Dermis blood vessel endothelial cell (primary cell): ENCODE measurements at places on chromosomes 2 and 18. TPM values are rescaled to one million over a fixed set of nuclear protein-coding genes. Genes with fewer than 3 reads are reported as not detected.

CIB4 gene
- total RNA-seq = not detected in 2 replicates

KLHL41 gene
- total RNA-seq = 0.09 and 0.34 TPM in 2 replicates

RSAD2 gene
- total RNA-seq = 0.28 and 1.2 TPM in 2 replicates

GRCh38 chr2:143440411-143441012, 311.3 kb downstream of the ARHGAP15 start:
- DNase-seq = no peak

DNA sequence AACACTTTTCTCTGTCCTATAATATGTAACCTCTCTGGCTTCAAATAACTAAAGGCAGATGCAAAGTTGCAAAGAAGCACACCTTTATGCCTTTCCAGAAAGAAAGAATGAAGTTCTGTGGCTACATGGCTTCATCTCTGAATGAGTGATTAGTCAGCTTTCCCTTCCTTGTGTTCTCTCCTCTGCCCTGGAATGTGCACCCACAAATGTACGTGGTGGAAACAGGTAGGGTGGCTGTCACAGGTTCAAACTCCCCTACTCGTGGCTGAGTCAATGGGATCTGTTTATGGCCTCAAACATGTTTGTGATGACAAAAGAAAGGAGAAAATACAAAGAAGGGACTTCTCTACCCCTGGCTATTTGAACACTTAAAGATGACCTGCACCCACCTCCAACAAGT, 55.5 kb upstream of the ACVR2A start:
- no peak for DNase-seq

- DNase-seq = no peak
These were observed 22.1 kb downstream of the EHD3 start for GRCh38 chr2:31255911-31256571.

GRCh38 chr2:119826370-119826961, 66.7 kb downstream of the PTPN4 start:
- peak; percentile 75 for DNase-seq

GRCh38 chr2:239544918-239545465, 144.2 kb upstream of the HDAC4 start:
- DNase-seq = no peak

DNA sequence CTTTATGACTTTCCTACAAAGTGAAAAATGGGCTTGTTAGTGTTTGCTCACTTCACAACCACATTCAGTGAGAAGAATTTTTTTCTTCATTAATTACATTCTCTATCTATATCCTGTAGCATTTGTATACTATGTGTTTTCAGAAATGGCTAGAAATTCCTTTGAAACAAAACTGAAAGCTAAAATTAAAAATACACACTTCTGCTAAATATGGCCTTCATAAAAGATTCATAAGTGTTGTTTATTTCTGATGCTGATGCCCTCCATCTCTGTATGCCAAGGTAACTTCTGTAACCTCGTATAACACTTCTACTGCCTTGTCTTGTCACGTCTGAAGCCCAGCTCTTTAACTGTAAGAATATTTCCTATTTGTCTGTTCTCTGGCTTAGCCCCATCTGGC, 59.8 kb downstream of the PMAIP1 start:
- no peak for DNase-seq
